ENCODE measurements at places on chromosomes 7 and 10.

GRCh38 chr10:58367069-58367468, 18.1 kb upstream of the TFAM start:
- no peak for DNase-seq

- DNase-seq = no peak
These were observed 36.3 kb downstream of the ELFN1 start for GRCh38 chr7:1706381-1706720.

GRCh38 chr10:112369495-112370423, 4.2 kb upstream of the ACSL5 start:
- DNase-seq = no peak

- peak; percentile 76 for DNase-seq
These were observed 42.6 kb upstream of the CC2D2B start for GRCh38 chr10:95864906-95865813.

- no peak for DNase-seq
These were observed 982.8 kb upstream of the SORCS1 start for GRCh38 chr10:108147346-108147745.

All from MCF 10A (cell line).